ENCODE measurements at places on chromosomes 5 and 9.

- DNase-seq = no peak
These were observed 463.1 kb downstream of the NR2F1-AS1 start for GRCh38 chr5:93117751-93118531.

DNA sequence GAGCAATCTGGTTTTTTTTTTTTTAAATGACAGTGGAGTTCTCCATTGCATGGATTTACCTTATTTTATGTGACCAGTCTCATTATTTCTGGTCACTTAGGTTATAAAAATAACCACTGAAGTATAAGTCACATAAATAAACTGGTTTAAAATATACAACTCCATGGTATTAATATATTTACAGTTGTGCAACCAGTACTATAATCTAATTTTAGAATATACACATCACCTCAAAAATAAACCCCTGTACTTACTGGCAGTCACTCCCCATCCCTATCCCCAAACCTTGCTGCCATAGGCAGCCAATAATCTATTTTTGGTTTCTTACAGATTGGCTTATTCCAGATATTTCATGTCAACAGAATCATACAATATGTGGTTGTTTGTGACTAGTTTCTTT, 57.8 kb downstream of the FYB1 start:
- DNase-seq = no peak

DNA sequence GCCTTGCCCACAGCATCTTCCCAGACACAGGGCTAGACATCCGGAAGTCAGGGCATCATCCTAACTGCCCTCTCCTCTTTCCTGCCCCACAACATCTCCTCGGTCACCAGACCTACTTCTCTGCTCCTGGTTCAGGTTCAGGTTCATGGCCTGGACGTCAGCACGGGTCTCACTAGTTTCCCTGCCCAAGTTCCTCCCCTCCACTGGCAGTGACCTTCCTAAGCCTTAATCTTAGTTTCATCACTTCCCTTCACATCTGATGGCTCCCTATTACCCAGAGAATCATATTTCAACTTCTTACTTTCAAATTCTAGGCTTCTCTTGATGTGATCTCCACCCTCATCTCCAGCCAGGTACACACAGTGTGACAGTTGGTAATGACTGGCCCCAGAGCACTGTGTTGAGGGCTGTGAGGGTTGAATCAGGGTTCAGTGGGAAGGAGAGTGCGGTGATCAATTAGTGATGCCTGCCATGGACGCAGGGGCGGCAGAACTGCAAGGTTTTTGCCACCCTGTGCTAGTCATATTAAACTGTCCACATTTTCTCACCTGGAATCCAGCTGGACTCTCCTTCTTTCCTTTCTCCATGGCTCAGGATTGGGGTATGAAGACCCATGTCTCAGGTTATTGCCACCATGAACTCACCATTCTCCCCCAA, 34.3 kb upstream of the CRB2 start:
- DNase-seq = no peak

- DNase-seq = no peak
These were observed 21.3 kb downstream of the PRDM9 start for GRCh38 chr5:23528677-23529076.

DNA sequence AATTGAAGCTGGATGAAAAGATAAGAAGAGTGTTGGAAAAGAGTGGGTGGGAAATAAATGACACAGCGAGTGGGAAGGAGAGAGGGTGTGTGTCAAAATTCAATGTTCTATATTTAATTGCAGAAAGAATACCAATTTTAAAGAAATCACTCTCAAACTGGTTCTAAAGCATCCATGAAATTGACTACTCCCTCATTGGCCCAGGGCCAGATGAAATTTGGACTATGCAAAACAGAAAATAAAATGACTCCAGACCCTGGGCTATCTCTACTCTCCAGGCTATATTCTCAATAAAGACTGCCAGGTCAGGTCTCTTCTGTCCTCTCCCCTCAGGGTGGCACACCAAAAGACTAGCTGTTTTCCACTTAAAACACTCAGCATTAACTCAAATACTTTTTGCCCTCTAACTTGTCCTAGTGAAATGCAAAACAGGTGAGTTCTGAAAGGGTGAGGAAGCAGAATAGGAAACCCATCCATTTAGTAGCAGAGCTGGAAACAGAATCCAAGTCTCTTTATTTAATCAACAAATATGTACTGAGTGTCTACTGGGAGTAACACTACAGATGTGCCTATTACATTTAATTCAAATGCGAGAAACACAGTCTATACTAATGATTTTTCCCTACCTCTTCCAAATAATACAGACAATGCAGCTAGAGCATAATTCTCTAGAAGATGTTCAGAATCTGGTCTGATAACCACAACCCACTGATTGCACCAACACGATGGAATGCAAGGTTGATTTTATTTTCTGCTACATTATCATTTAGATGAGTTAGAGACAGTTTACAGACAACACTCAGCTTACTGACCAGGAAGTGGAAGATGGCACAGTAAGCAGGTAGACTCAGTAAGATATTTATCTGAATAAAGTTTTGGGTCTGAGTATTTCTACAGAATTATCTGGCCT, 42.1 kb downstream of the EFCAB9 start:
- no peak for DNase-seq

DNA sequence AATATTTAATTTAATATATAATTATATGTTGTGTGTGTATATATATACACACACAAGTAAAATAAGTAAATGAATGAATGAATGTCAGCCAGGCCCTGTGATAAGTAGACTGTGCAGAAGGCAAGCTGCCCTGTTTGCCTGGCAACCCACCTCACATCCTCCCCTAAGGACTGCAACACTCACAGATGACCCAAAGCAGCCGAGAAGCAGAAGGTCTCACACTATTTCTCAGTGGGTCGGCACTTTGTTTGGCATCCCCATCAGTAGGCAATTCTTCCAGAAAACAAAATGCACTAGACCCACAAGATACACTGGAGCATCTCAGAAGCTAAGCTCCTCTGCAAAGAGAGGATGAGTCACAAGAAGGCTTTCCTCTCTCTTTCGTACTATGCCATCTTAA, 152.1 kb upstream of the GRAMD2B start:
- no peak for DNase-seq

DNA sequence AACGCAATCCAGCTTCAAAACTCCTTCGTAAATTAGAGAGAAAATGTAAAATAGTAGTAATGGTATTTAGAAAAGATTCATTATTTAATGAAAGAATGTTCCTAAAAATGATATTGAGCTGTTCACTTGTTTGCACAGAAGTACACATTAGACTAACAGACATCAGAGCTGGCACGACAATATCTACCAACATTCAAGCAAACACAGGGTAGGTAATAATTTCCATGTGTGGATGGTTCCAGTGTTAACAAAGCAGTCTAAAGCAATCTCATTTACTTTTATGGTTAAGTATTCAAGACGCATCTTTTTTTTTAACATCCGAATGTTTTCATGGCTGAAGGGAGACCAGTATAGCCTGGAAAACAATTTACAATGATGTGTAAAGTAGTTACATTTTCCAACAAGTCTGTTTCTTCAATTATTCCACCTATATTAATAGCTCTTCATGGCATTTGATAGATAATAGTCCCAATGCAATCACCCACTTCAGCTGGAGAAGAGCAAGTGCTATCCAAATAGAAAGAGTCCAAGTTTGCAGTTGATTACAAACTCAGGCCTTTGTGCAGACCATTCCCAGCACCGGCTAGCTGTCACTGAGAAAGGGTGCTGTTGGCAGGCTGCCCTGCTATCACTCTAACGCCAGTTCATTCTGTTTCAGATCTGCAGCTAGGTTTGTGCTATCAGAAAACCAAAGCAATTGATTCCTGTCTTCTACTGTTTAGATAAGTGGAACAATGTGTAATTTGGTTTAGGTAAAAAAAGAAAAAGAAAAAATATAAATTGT, 458.8 kb downstream of the DTWD2 start:
- DNase-seq = no peak

DNA sequence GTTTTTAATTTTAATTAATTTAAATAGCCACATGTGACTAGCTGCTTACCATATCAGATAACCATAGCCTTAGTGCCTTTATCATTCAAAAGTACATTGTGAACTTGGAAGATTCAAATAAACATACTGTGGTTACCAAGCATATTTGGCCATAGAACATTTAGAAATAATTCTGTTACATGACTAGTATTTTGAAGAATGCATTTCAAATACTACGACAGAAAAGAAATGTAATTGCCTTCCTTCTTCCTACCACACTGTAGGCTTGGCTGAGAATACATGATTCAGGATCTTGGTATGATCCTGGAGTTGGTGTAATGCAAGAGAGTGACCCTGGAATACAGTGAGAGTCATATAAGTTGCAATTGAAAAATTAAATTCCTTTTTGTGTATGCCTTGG, 109.7 kb upstream of the PCA3 start:
- no peak for DNase-seq

DNA sequence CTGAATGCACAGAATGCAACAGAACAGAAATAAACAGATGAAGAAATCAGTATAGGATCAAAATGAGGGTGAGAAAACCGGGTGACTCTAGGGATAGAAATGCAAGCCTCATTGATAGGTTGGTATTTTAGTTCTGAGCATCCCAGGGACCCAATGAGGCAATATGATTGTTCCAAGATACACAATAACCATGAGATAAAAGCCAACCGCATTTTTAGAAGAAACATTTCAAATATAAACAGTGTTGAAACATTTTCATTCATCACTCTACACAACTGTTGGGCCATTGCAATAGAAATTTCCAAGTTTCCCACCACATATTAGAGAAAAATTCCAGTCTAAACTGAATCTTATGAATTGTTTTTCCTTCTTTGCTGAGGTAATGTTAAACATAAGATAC, 452.3 kb upstream of the PTGER4 start:
- DNase-seq = no peak

DNA sequence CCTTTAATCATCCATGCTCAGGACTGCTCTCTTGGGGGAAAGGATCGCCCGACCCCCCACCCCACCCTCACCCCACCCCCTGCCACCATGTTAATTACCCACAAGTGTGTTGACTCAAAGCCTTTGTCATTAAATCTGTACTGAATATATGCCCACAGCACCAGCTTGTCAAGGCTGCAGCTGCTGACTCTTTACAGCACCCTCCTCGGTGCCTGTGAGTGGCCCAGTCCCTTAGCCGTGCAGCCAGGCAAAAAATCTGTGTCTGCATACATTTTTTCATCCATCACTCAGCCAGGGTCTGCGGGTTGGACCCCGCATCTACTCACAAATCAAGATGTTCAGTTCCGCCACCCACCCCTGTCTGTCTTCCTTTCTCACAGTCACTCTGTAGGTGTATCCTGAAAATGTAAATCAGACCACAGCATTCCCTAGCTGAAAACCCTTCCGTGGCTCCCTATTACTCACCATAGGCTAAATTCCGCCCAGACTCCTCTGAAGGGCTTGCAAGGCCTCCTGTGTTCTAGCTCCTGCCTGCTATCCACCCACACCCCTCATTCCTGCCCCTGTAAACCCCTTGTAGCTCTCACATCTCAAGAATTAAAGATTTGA, 53.7 kb upstream of the KCNIP1 start:
- DNase-seq = no peak

GRCh38 chr5:162837155-162837554, 600.2 kb upstream of the CCNG1 start:
- DNase-seq = no peak

DNA sequence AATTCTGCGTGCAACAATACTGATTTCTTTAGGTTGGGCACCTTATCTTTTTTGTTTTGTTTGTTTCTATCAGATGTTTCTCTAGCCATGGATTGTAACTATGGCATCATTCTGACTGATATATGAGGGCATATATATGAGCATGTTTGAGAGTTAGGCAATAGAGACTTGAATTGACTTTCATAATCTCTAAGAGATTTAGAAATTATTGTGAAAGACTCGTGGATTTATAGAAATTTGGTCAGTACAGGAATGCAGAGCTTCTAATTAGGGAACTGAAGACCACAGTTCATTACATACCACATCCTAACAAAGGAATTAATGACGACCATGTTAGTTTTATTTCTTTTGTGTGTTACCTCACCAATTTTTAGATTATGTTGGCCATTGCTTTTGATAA, 546.0 kb upstream of the GRAMD2B start:
- no peak for DNase-seq

GRCh38 chr9:85964949-85965348, 24.0 kb downstream of the NAA35 start:
- DNase-seq = no peak

- no peak for DNase-seq
These were observed 22.4 kb downstream of the GLRA1 start for GRCh38 chr5:151902215-151902614.

DNA sequence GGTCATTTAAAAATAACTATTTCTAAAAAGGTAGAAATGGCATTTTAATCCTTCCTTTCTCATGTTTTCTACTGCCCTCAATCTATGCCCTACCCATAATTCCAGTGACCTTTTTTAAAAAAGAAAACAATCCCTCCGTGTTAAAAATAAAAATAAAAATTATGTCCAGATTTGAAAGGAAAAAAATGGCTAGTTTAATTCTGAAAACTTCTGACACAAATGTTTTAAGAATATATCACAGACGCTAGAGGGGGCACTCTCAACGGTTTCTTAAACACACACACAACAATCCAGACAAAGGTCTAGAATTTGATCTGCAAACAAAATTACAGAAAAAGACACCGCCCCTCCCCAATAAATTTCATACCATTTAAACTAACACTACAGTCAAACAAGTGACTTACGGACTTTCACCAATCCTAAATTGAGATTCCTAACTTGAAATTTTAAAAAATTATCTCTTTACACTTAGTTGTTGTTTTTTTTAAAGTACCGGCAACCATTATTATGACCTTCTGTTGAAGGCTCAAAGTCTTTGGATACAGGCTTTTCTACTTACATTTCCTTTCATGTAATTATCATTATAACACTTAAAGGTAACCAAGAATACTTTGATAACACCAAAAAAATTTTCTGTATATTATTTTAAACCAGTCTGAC, 38.2 kb downstream of the CLINT1 start:
- peak; percentile 57 for DNase-seq

DNA sequence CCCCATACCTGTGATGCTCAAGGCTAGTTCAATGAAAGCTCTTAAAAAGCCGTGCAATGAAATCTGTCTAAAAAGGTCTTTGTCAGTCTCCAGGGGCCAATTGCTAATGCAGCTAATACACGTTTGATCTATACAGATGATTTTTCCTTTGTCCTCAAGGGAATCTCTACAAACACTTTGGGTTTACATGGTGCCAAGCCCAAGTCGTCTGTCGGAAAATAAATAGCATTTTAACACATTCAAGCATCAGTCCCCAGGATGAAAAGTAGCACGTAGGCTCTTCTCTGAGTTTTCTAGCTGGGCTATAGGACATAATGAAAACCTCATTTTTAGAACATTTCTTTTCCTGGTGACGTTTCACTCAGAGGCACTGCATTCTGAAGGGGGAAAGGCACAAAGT, 477.4 kb upstream of the WWC1 start:
- no peak for DNase-seq

DNA sequence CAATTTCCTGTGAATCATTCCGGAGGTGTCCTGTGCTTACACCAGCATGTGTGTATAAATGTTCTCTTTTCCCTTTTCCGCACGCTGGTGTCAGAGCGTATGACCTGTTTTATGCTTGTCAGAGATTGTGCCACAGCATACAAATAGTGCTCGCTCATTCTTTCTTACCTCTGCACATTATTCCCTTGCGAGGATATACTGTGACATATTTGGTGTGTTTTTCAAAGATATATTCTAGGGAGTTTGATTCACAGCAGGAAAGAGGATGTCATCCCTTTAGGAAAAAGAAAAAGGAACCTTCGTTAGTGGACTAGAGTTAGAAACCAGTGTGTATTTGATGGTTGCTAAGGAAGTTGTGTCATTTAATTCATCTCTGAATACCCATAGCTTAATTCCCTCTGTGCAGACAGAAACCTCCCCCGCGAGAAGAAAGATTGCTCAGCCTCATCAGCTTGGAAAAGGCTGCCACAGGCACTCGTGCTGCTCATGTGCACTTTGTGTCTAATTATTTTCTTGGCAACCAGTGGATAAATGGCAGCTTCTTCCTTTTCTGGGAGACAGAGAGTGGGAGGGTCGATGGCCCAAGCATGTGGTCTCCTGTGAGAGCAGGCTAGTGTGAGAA, 14.7 kb upstream of the CCIN start:
- no peak for DNase-seq
